ENCODE measurements at places on chromosomes 7 and 10. TPM values are rescaled to one million over a fixed set of nuclear protein-coding genes. Genes with fewer than 3 reads are reported as not detected.
A peak's percentile ranks its signal among the peaks of the same experiment; 100 is the strongest.

DNA sequence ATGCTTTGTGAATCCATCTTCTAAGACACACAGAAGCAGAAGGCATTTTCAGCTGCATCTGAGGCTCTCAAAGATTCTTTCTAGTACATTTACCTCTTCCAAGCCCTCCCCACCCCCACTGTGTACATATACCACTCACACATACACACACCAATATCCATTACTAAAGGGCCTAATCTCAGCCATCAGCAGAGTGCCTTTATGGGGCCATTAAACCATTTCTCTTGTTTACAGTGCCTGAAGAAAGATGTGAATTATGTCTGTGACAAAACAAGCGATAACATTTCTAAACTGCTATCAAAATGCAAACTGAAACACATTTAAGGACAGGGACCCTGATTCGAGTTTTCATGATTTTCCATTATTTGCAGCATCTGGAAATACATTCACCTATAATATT lies 40.0 kb downstream of the ETV1 start:
- no peak overlapping the region for H3K4me3 ChIP-seq
- H3K4me1 ChIP-seq = peaks cover 6% of the 10 kb centered on the region
- no peaks in the 10 kb centered on the region for H3K27me3 ChIP-seq
- no peaks in the 10 kb centered on the region for H3K36me3 ChIP-seq

GRCh38 chr10:88149906-88150305 lies 286.5 kb downstream of the PTEN start:
- no peak overlapping the region for H3K27ac ChIP-seq
- no peaks in the 10 kb centered on the region for H3K27me3 ChIP-seq
- no peaks in the 10 kb centered on the region for H3K4me1 ChIP-seq
- no peak overlapping the region for H3K4me3 ChIP-seq
- no peak for DNase-seq
- no peaks in the 10 kb centered on the region for H3K36me3 ChIP-seq

- no peak for DNase-seq
- H3K36me3 ChIP-seq = no peaks in the 10 kb centered on the region
- H3K27ac ChIP-seq = no peak overlapping the region
- no peaks in the 10 kb centered on the region for H3K27me3 ChIP-seq
These were observed 327.6 kb upstream of the ZNF32 start for GRCh38 chr10:43976292-43976691.

DNA sequence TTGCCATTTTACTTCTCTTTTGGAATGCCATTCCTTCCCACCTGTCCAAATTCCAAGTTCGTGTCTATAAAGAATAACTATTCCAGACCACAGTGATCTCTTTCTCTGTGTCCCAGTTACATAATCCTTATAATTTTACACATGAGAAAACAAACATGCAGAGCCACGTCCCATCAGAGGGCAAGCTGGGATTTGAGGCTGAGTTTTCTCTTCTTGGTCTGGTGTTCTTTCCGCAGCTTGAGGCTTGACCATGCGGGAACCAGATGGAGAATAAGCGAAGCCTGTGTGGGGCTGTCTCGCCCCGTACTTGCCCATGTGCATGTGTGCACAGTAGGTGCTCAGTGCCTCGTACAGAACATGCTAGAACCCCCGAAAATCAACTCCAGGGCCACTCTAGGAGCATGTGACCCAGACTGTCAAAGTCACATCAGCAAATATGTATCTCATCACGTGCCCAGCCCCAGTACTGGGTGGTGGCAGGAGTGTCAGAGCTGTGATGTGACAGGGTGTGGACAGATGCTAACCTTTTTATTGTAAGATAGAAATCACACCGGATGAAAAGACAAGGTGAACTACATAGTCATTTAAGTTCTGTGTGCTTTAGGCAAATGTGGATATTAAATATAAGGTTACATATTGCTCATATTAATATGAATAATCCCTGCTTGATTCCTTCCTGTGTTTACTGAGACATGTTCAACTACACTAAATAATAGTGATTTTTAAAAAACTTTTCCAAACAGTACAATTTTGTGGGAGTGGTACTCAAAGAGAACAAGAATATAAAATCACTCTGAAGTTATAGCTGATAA lies 3.2 kb downstream of the INSIG1 start:
- peaks cover 10% of the 10 kb centered on the region for H3K4me1 ChIP-seq

DNA sequence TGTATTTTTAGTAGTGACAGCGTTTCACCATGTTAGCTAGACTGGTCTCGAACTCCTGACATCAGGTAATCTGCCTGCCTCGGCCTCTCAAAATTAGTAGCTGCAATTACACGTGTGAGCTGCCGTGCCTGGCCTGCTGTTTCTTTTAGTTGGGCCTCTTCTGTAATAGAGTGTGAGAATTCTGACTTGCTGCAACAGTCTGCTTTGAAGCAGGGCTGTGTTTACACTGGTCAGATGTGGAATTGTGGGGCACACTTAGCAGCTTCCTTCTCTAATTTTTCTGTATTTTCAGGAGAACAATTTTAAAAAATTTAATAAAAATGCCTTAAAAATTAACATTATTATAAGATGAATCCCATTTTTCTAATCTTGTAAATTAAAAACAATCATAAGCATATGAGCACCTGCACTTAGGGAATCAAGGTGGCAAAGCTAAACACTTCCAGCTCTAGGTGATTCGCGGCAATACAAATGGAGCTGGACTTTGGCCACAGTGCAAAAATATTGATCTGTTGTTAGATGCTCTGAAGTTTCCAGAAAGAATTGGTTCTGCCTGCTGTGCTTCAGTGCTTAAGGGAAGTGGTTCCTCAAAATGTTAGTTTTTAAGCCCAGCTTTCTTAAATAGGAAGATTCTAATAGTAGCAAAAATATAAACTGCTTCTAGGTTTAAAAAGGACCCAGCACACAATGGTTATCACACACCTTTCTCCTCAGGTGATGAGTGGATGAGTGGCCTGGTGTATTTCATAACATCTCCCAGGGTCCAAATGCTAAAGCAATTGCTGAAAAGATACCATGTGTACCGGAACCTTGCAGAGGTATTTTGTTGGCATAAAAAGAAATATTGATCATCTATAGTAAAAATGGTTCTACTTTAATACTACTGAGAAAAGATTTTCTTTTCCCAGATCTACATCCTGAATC lies 63.5 kb upstream of the ATRNL1 start:
- DNase-seq = no peak
- no peaks in the 10 kb centered on the region for H3K4me1 ChIP-seq

DNA sequence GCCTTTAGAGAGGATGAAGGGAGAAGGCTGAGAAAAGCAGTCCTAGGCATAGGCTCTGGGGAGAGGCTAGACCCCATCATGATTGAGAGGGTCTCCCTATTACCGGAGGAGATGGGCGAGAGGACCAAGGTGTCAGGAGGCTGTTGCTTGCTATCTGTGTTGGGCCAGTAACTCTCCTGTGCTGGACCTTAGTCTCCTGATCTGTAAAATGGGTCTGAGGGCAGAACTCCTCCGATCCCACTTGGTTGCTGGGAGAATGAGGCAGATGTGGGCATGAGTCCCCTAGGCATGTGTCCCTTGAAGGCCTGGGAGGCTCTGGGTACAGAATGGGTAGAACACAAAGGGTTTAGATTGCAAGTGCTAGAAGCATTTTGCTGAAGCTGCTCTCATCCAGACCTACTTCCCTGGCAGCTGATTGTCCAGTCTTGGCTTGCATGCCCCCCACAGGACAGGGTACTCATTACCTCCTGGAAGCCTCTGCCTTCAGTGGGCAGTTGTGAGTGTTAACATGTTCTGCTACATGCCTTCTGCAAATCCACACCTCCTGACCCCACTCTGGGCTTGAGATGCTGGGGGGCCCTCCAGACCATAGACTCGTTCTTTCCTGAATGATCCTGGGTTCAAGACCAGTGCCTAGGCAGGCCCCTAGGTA lies 4.4 kb downstream of the ZMIZ1 start:
- no peak for DNase-seq
- H3K27ac ChIP-seq = no peak overlapping the region
- H3K4me1 ChIP-seq = peaks cover 40% of the 10 kb centered on the region
- no peaks in the 10 kb centered on the region for H3K36me3 ChIP-seq

DNA sequence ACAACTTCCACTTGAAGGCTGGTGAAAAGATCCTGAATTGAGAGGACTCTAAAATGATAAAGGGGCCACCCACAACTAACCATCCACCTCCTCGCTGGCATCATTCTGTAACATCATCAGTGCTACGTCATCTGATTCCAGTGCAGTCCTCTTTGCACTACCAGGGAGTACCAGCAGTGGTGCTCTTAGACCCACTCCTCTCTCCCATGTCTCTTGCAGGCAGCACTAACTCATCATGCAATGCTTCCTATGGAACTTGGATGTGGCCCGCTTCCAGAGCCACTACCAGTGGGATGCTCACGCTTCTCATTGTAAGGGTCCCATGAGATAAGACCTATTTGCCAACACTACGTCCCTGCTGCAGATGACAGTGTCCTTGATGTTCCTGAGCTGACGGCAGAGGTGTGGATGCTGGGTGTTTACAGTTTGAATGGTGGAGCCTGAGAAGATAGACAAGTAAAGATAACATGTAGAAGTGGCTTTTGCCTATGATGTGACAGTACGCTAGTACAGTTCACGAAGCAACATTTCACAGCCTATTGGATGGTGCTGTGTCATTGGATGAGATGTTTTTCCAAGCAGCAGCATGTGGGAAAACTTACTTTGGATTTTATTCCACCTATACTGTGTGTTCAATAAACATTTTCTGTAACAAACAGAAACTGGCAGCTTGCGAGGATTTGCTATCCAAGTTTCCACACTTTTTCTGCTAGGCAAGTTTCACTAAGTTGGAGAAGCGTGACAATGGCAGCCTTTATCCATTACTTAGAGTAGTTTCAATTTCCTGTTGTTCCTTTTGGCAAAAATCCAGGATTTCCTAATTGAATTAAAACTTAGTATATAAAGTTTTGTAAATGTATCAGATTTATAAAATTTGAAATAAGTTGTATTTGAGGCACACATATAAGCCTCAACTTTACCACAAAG lies 35.8 kb upstream of the COBL start:
- H3K36me3 ChIP-seq = no peaks in the 10 kb centered on the region
- 0 out of 2 replicates have a peak, but pooled peaks cover 5% of the 10 kb centered on the region for H3K4me1 ChIP-seq
- no peaks in the 10 kb centered on the region for H3K27me3 ChIP-seq
- H3K4me3 ChIP-seq = no peak overlapping the region

GRCh38 chr7:46576950-46577349 lies 655.9 kb upstream of the IGFBP3 start:
- no peak for DNase-seq
- no peak overlapping the region for H3K4me3 ChIP-seq
- H3K27ac ChIP-seq = no peak overlapping the region
- no peaks in the 10 kb centered on the region for H3K27me3 ChIP-seq
- no peaks in the 10 kb centered on the region for H3K4me1 ChIP-seq

DNA sequence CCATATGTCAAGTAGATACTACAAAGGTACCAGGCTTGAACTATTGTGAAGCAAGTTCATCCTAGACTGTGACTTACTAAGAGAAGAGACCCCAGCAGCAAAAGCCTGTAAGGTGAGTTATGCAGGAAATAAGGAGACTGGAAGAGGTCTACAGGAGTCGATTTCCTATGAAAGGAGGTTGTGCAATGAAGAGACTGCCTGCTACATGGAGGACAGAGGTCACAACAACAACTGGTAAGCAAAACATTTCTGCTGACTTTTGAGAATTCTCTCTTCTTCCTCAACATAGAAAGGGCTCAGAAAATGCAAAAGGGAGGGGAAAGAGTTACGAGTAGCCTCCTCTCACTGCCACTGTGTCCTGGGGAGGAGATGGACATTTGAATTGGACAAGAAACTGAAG lies 42.4 kb downstream of the PDK4 start:
- H3K4me1 ChIP-seq = no peaks in the 10 kb centered on the region
- H3K36me3 ChIP-seq = no peaks in the 10 kb centered on the region
- H3K27me3 ChIP-seq = no peaks in the 10 kb centered on the region
- no peak overlapping the region for H3K4me3 ChIP-seq
- no peak overlapping the region for H3K27ac ChIP-seq

GRCh38 chr7:77542409-77542808 lies 5.3 kb downstream of the PTPN12 start:
- no peaks in the 10 kb centered on the region for H3K36me3 ChIP-seq
- no peaks in the 10 kb centered on the region for H3K27me3 ChIP-seq

DNA sequence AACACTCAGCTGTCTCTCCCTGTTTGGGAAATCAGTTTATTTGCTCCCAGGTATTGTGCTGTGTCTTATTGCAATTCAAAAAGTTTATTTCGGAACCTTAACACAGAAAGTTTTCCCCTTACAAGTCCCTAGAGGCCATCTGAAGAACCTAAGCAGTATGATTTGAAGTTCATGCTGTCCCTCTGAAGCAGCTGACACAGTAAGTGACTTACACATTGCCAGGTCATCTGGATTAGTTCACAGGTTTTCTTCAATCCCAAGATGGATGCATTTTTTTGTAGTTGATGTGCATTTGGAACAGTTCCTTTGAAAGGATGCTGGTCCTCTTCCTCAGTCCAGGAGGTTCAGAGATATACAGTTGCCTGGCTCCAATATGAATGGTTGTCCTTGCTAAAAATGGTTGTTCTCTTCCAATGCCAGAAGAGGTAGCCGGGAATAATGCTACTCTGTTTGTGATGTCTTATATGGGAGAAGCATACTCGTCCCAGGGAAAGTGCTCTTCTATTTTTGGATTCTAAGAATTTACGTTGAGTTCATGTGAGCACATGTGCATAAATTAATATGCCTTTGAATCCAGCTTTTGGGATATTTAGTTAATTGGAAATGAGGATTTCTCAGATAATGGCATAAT lies 183.5 kb upstream of the PHYHIPL start:
- H3K4me1 ChIP-seq = no peaks in the 10 kb centered on the region
- no peaks in the 10 kb centered on the region for H3K36me3 ChIP-seq
- no peak for DNase-seq
- no peak overlapping the region for H3K27ac ChIP-seq

- peaks cover 7% of the 10 kb centered on the region for H3K4me1 ChIP-seq
- H3K27ac ChIP-seq = no peak overlapping the region
- no peaks in the 10 kb centered on the region for H3K27me3 ChIP-seq
- no peak for DNase-seq
These were observed 68.1 kb upstream of the ADGRA1 start for GRCh38 chr10:133019651-133020050.

GRCh38 chr7:1160670-1161021 lies 650 bp upstream of the ZFAND2A start:
- H3K4me3 ChIP-seq = peak overlapping the region; percentile 97
- no peaks in the 10 kb centered on the region for H3K4me1 ChIP-seq
- no peaks in the 10 kb centered on the region for H3K27me3 ChIP-seq
- peak overlapping the region; percentile 76 for H3K27ac ChIP-seq
- DNase-seq = no peak

DNA sequence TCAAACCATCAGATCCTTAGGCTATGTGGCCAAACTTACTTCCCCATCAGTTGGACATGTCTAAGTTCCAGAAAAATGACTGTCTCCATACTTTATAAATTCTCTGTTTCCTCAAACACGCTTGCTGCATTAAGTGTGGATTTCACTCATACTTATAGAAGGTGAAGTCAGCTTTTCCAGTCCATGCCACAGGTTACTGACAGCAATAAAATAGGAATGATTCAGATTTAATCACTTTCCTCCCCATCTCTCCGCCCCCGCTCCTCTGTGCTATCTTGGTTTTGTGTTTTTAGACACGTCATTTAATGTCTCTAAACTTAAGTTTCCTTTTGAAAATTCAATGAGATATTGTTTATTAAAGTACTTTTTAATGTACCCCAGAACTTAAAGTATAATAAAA lies 1098.0 kb upstream of the C7orf33 start:
- H3K4me3 ChIP-seq = no peak overlapping the region
- H3K27ac ChIP-seq = no peak overlapping the region
- H3K4me1 ChIP-seq = no peaks in the 10 kb centered on the region
- DNase-seq = no peak

Gene ITIH5
- total RNA-seq = 7.6 TPM

Gene EBF3
- total RNA-seq = 0.26 TPM

Gene MMD2
- not detected for total RNA-seq

Gene MYO1G
- total RNA-seq = 0.19 TPM

Gene MYL10
- total RNA-seq = 0.44 TPM

Measured in H1 (cell line).